ENCODE measurements at places on chromosomes 7 and 10.

DNA sequence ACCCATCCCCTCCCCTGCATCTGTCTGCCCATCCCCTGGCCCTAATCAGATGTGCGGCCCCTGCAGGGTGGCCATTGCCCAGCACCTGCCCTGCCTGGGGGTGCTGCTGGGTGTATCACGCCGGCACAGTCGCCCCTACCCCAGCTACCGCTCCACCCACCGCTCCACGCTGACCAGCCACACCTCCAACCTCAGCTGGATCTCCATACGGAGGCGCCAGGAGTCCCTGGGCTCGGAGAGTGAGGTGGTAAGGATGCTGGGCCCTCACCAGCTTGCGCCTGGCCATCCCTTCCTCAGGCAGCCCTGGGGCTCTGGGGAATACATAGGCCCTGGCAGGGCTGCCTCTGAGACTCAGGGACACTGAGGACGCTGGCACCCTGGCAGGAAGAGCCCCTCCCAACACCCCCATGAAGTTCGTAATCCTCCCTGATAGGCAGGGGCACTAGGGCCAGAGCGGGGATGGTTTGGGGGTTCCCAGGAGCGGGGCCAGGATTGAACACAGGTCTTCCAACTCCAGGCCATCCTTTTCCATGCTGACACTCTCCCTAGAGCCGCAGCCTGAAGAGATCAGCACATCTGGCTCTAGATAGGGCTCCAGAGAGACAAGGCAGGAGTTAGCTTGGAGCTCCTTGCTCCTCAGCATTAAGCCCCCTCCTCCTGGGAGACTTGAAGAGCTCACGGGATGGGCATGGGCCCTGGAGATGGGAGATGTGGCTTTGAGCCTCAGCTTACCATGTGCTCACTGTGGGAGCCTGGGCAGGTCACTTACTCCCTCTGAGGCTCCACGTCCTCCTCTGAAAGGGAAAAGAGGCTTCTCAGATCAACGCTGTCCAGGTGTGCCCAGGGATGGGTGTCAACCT, 5.9 kb upstream of the LDB3 start:
- DNase-seq = no peak

- DNase-seq = no peak
Measured at GRCh38 chr7:29300649-29301048, 106.1 kb downstream of the CHN2 start.

DNA sequence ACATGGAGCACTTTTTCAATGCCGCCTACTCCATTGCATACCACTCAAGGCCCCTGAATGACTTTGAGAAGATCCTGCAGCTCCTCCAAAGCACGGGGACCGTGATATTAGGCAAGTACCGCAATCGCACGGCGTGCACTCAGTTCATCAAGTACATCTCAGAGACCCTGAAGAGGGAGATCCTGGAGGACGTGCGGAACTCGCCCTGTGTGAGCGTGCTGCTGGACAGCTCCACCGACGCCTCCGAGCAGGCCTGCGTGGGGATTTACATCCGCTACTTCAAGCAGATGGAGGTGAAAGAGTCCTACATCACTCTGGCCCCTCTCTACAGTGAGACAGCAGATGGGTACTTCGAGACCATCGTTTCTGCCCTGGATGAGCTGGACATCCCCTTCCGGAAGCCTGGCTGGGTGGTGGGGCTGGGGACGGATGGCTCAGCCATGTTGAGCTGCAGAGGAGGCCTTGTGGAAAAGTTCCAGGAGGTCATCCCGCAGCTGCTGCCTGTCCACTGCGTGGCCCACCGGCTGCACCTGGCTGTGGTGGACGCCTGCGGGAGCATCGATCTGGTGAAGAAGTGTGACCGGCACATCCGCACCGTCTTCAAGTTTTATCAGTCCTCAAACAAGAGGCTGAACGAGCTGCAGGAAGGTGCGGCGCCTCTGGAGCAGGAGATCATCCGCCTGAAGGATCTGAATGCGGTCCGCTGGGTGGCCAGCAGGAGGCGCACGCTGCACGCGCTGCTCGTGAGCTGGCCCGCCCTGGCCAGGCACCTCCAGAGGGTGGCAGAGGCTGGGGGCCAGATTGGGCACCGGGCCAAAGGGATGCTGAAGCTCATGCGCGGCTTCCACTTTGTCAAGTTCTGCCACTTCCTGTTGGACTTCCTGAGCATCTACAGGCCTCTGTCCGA, 12.7 kb upstream of the ATP6V0E2 start:
- no peak for DNase-seq

GRCh38 chr10:130361351-130362105, 225.3 kb downstream of the GLRX3 start:
- DNase-seq = no peak

- DNase-seq = no peak
Measured at GRCh38 chr7:115782696-115783490, 247.7 kb downstream of the TFEC start.

GRCh38 chr7:117157241-117158209, 165.3 kb downstream of the WNT2 start:
- no peak for DNase-seq

GRCh38 chr7:152073352-152073751, 47.9 kb downstream of the GALNT11 start:
- no peak for DNase-seq

GRCh38 chr7:99559175-99559915, 903 bp downstream of the ZNF655 start:
- DNase-seq = no peak

DNA sequence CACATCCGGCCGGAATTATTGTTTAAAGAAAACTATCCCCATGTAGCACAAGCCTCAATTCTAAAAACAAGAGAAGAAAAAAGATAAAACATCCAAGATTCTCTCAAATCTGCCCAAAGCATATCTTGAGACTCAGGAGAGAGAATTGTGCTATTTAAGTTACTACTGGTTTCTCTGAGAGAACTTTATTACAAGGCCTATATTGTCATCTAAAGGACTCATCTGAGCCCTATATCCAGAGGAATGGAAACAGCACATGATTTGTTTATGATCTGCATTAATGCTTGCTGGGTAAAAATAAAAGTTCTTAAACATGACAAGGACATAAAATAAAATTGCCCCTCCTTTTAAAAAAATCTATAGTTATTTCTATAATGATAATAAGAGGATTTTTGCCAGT, 25.0 kb downstream of the LRRN3 start:
- DNase-seq = no peak

DNA sequence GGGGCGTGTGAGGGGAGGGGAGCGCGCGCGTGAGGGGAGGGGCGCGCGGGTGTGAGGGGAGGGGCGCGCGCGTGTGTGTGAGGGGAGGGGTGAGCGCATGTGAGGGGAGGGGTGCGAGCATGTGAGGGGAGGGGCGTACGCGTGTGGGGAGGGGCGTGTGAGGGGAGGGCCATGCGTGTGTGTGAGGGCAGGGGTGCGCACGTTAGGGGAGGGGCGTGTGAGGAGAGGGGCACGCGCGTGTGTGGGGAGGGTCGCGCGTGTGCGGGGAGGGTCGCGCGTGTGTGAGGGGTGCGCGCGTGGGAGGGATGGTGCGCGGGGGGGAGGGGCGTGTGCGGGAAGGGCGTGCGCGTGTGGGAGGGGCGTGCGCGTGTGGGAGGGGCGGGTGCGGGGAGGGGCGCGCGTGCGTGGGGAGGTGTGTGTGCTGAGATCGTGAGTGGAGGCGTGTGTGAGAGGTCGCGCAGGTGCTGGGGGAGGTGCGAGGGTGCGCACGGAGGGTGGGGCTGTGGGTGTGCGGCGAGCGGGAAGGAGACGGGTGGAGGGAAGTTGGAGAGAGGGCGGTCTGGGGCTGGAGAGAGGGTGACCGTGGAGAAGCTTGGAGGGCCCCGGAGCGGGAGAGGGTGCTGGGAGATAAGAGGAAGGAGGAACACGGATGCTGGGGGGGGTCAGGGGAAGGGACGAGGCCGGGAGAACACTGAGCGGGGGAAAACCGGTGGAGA, 19.7 kb downstream of the MXI1 start:
- peak; percentile 88 for DNase-seq

- no peak for DNase-seq
Measured at GRCh38 chr10:112852306-112852705, 97.7 kb upstream of the TCF7L2 start.

- DNase-seq = peak; percentile 51
Measured at GRCh38 chr7:99499371-99499720, 735 bp downstream of the ZNF394 start.

GRCh38 chr10:56470701-56471100, 109.6 kb upstream of the ZWINT start:
- no peak for DNase-seq

DNA sequence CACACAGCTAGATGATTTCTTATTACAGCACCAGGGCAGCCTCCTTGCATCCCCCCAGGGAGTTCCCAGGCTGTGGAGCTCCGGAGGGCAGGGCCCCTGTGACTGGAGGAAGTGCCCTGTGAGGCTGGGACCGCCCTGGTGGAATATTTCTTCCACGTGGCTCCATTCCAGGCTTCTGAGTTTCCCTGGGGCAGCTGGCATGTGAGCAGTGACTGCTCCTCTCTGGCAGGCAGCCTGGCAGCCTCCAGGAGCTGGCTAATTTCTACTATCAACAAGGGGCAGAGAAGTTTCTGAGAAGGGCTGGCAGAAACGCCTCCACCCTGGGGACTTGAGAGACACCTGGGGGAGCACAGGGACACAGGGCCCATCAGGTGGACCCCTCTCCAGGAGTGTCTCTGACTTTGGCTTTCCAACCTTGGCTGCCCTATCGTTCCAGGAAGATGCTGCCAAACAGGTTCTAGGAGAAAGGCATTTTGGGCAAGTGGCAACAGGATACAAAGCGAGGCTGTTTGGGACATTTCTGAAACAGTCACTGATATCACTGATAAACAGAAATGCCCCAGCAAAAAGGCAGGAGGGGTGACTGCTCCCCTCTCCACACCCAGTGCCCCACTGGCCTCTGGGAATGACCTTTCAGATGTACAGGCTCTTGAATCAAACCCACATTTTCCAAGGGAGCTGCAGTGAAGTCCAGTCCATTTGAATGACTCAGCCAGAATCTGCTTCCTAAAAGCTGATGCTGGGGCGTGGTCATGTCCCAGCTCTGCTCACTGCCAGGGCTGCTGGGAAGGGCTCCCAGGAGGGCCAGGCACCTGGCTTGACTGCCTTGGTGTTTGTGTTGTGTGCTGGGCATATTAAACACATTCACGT, 16.1 kb downstream of the MYOF start:
- no peak for DNase-seq

GRCh38 chr7:40810274-40810673, 675.5 kb downstream of the SUGCT start:
- no peak for DNase-seq

DNA sequence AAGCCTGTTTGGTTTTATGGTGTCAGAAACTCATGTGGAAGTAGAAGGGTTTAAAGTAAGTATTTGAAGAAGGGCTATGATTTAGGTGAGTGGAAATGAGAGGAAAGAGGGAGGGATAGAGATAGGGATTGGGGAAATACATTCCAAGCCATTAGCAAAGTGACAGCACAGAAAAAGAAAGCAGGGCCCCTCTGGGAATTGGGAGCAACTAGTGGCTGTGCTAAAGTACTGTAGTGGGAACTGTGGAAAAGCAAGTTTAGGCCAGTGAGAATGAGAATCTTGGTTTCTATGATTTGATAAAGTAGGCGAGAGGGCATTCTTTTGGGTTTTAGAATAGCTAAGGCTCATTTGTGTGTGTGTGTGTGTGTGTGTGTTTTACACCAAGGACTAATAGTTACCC, 5.0 kb downstream of the PRKG1 start:
- no peak for DNase-seq

- DNase-seq = no peak
Measured at GRCh38 chr10:68086011-68086410, 10.9 kb upstream of the HERC4 start.

- DNase-seq = peak; percentile 76
Measured at GRCh38 chr7:130490888-130491804, 739 bp upstream of the MEST start.

- no peak for DNase-seq
Measured at GRCh38 chr7:102024769-102025391, 207.5 kb downstream of the CUX1 start.

DNA sequence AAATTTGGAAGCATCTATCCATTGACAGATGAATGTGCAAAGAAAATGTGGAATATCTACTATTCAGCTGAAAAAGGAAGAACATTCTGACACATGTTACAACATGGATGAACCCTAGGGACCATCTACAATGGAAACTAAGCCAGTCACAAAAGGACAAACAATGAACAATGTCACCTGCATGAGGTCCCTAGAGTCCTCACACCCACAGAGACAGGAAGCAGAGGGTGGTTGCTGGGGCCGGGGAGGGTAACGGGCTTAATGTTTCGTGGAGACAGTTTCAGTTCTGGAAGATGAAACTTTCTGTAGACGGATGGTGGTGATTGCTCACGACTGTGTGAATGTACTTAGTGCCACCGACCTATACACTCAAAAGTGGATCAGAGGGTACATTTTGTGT, 282.9 kb downstream of the ADARB2 start:
- DNase-seq = peak; percentile 56

DNA sequence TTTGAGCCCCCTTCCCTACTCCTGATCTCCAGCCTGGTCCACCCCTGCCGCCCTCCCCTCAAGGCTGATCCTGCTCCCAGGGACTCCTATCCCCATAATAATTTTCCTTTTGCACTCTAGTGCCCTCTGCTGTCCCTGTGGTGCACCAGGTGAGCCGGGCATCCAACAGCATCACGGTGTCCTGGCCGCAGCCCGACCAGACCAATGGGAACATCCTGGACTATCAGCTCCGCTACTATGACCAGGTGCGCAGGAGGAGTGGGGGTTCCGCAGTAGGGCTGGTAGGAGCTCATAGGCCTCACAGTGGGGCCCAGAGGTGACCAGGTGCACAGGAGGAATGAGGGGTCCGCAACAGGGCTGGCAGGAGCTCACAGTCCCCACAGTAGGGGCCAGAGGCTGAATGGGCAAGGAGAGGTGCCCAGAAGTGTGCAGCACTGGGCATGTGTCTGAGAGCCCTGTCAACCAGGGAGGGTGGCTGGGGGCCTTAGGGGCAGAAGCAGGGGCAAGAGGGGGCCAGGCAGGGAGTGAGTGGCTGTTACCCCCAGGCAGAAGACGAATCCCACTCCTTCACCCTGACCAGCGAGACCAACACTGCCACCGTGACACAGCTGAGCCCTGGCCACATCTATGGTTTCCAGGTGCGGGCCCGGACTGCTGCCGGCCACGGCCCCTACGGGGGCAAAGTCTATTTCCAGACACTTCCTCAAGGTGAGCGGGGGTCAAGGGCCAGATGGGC, 11.7 kb downstream of the EPHB6 start:
- peak; percentile 68 for DNase-seq

DNA sequence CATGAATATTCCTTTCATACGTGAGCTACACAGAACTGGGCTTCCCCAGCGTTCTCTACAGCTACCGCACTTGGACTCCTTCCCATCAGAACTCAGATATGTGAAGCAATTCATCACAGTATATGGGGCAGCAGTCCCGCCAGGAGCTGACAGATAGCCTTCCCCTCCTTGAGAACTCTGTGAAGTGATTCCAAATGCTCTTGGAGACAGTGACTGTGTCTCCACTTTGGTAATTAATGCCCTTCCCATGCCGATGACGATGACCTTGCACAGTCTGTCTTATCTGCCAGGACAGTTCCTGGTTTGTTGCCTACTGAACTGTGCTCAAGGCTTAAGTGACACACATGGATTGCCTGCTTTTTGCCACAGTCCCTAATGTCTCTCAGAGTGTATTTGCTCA, 75.0 kb upstream of the AFAP1L2 start:
- no peak for DNase-seq

GRCh38 chr7:25424855-25425254, 196.6 kb upstream of the NPVF start:
- DNase-seq = no peak

GRCh38 chr7:138032770-138033169, 30.9 kb upstream of the CREB3L2 start:
- DNase-seq = no peak
